Left kidney (tissue), 8 donors: ENCODE measurements at places on chromosomes 1 and 21. TPM values are rescaled to one million over a fixed set of nuclear protein-coding genes. Genes with fewer than 3 reads are reported as not detected.

Gene TSPAN1
- polyA plus RNA-seq = 50.1 TPM

Gene ALX3
- not detected for polyA plus RNA-seq

Gene LRRN2
- polyA plus RNA-seq = 11.5 TPM

Gene ELF3
- polyA plus RNA-seq = 60.0 TPM

Gene ST6GALNAC3
- polyA plus RNA-seq = 86.1 TPM

Gene C1orf21
- polyA plus RNA-seq = 35.2 TPM

Gene FMO2
- polyA plus RNA-seq = 1.1 TPM

Gene NBPF12
- polyA plus RNA-seq = 29.8 TPM

Gene LPAR3
- 1.4 TPM for polyA plus RNA-seq

Gene SPRR2B
- not detected for polyA plus RNA-seq

Gene GJC2
- 0.42 TPM for polyA plus RNA-seq

Gene HSD3B2
- polyA plus RNA-seq = 3.0 TPM
